ENCODE measurements at places on chromosomes 6 and 20. TPM values are rescaled to one million over a fixed set of nuclear protein-coding genes. Genes with fewer than 3 reads are reported as not detected.

CAGE1 gene
- 0.13 TPM for total RNA-seq

- no peak for DNase-seq
- H3K27ac ChIP-seq, result no peak overlapping the region
- H3K4me3 ChIP-seq, result no peak overlapping the region
- no peaks in the 10 kb centered on the region for H3K27me3 ChIP-seq
- H3K36me3 ChIP-seq, result no peaks in the 10 kb centered on the region
- H3K4me1 ChIP-seq, result peaks cover under 1% of the 10 kb centered on the region
Observed at GRCh38 chr6:134394905-134395304, 77.0 kb upstream of the SGK1 start.

GRCh38 chr20:44080646-44081267 is 106.2 kb downstream of the JPH2 start:
- H3K27me3 ChIP-seq, result no peaks in the 10 kb centered on the region
- H3K36me3 ChIP-seq, result no peaks in the 10 kb centered on the region
- H3K4me1 ChIP-seq, result peaks cover 17% of the 10 kb centered on the region
- no peak overlapping the region for H3K4me3 ChIP-seq

GRCh38 chr6:53862662-53863462 is 68.1 kb downstream of the LRRC1 start:
- no peak overlapping the region for H3K27ac ChIP-seq
- no peaks in the 10 kb centered on the region for H3K36me3 ChIP-seq
- DNase-seq, result no peak
- H3K4me3 ChIP-seq, result no peak overlapping the region

DNA sequence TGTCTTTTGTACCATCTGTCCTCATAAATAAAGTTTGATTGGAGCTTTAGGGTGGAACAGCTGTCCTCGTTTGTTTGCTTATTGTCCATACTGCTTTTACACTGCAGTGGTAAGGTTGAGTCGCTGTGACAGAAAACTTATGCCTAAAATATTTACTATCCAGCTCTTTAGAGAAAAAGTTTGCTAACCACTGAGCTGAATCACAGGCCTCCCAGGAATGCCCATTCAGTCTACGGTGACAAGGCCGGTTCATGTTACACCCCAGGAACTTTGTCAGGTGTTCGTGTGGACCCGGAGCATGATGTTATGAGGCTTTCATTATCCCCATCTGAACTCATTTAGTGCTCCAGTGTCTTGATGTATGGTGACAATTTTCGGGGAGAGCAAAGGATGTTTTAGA is 401.1 kb downstream of the SAMD5 start:
- no peaks in the 10 kb centered on the region for H3K36me3 ChIP-seq
- no peaks in the 10 kb centered on the region for H3K4me1 ChIP-seq
- no peaks in the 10 kb centered on the region for H3K27me3 ChIP-seq
- H3K27ac ChIP-seq, result no peak overlapping the region
- no peak overlapping the region for H3K4me3 ChIP-seq
- DNase-seq, result no peak

- no peak for DNase-seq
- H3K36me3 ChIP-seq, result no peaks in the 10 kb centered on the region
- no peak overlapping the region for H3K27ac ChIP-seq
- no peak overlapping the region for H3K4me3 ChIP-seq
- no peaks in the 10 kb centered on the region for H3K4me1 ChIP-seq
Observed at GRCh38 chr6:3277851-3278416, 19.2 kb downstream of the PSMG4 start.
